ENCODE measurements at places on chromosomes 3 and 15.

DNA sequence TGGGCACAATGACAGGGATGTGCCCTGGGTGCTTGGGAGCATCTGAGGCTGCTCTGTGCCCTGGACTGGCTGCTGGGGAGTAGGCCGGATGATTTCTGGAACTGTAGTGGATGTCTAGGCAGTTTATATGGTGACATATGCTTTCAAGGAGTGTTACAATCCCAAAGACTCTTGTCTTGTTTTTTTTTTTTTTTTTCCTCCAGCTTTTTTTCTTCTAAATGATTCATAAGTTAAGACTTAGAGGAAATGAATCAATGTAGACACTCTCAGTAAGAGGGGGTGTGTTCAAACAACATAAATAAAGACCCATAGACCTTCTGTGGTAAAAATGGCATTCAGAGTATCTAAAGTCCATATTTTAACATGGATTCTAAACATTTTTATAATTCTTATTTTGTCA is 706.1 kb upstream of the GOLIM4 start:
- no peaks in the 10 kb centered on the region for H3K27me3 ChIP-seq
- peaks cover 6% of the 10 kb centered on the region for H3K4me1 ChIP-seq
- DNase-seq, result peak; percentile 92
- H3K4me3 ChIP-seq, result no peak overlapping the region
- no peak overlapping the region for H3K27ac ChIP-seq

GRCh38 chr3:141663993-141664392 is 74.1 kb upstream of the RNF7 start:
- no peaks in the 10 kb centered on the region for H3K4me1 ChIP-seq
- peak; percentile 48 for DNase-seq
- no peak overlapping the region for H3K4me3 ChIP-seq
- H3K36me3 ChIP-seq, result no peaks in the 10 kb centered on the region
- H3K27me3 ChIP-seq, result peaks cover 3% of the 10 kb centered on the region

- H3K4me1 ChIP-seq, result no peaks in the 10 kb centered on the region
- no peaks in the 10 kb centered on the region for H3K27me3 ChIP-seq
- H3K27ac ChIP-seq, result no peak overlapping the region
- no peaks in the 10 kb centered on the region for H3K36me3 ChIP-seq
Observed at GRCh38 chr3:195046441-195046840, 224.5 kb downstream of the XXYLT1 start.

DNA sequence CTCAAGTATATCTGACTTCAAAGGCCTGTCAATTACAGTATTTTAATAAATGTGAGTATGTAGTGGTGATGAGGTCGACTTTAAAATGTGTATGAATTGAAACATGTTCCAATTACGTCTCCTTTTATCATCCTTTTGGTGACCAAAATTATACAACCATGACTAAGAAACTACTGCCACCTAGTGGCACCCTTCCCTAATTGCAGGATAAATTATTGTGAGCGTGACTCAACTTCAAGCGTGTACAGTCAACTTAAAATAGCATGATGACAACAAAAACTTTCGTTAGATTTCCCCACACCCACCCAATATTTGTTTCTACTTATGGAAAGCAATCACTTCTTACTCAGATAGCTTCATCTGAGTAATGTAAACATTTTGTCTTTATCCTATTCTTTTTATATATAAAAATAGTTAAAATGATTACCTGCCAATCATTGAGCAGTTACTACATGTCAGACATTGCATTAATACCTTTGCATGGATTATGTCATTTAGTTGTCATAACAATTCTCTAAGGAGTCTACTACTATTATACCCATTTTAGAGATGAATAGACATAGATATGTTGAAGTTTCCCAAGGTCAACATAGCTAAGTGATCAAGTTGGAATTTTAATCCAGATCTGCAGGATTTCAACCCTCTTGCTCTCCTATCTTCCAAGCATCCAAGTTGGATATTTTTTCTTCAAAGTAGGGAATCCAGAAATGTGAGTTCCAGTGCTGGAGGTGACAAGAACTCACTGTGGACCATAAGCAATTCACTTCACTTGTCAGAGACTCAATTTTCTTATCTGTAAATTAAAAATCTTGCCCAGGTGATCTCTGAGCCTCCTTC is 106.0 kb downstream of the MEX3B start:
- H3K27ac ChIP-seq, result no peak overlapping the region
- no peak overlapping the region for H3K4me3 ChIP-seq
- no peaks in the 10 kb centered on the region for H3K27me3 ChIP-seq

- no peak overlapping the region for H3K4me3 ChIP-seq
- H3K27ac ChIP-seq, result no peak overlapping the region
- no peaks in the 10 kb centered on the region for H3K27me3 ChIP-seq
- H3K36me3 ChIP-seq, result no peaks in the 10 kb centered on the region
Observed at GRCh38 chr3:31392568-31392967, 140.2 kb upstream of the STT3B start.

GRCh38 chr15:82040862-82041261 is 5.0 kb downstream of the MEX3B start:
- no peak overlapping the region for H3K4me3 ChIP-seq
- no peak overlapping the region for H3K27ac ChIP-seq
- peaks cover 2% of the 10 kb centered on the region for H3K36me3 ChIP-seq
- DNase-seq, result no peak
- H3K4me1 ChIP-seq, result no peaks in the 10 kb centered on the region
- H3K27me3 ChIP-seq, result no peaks in the 10 kb centered on the region
